ENCODE measurements at places on chromosomes 11 and 22.

- no peak for DNase-seq
These were observed 469.2 kb upstream of the ANO5 start for GRCh38 chr11:21723678-21724077.

GRCh38 chr11:539971-540481 is 2.7 kb downstream of the LRRC56 start:
- no peak for DNase-seq

GRCh38 chr11:26227301-26227746 is 104.6 kb upstream of the ANO3 start:
- no peak for DNase-seq

GRCh38 chr11:13962562-13963168 is at the start of gene SPON1:
SPON1 (plus strand) TSS chr11:13962723; CDS start chr11:13962905, 182 bp downstream.
- peak; percentile 29 for DNase-seq

DNA sequence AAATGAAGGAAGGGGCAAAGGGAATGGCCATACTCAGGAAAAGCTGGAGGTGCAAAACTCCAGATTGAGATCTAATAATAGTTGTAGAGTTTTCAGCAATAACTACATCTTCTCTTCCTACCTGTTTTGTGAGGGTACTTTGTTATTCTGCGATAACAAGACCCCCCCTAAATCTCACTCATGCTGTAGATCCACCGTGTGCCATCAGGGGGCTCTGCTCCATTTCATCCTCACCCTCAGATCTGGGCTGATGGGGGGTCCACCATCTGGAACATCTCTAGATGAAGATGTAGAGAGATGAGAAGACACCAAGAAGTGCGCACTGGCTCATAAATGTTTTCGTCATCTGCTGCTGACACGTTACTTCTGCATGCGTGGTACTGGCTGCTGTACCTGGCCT is 135.9 kb upstream of the KIRREL3 start:
- DNase-seq: no peak

- DNase-seq: no peak
These were observed 50.4 kb upstream of the OPCML start for GRCh38 chr11:133582750-133583149.

DNA sequence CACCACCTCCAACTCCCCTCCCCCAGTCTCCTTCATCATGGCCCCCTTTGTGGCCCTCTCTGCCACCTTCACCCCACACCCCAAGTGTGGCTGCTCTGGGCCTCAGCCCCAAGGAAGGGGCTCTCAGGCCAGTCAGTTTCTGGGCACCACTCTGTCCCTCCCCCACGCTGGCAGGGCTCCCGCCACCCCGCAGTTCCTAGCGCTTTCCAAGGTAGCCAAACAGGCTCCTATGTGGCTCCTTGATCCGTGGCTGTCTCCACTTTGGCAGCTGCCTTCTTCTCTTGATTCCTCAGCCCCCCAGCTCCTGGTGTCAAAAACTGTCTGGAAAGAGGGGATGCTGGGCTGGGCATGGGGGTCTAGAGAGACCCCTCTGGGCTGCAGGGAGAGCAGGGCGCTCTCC is 10.4 kb upstream of the CACNA1I start:
- no peak for DNase-seq
